ENCODE measurements at places on chromosomes 4 and X. TPM values are rescaled to one million over a fixed set of nuclear protein-coding genes. Genes with fewer than 3 reads are reported as not detected.

Gene TMPRSS11F
- total RNA-seq, result not detected

Gene FGF13
- total RNA-seq, result 1.9 TPM

Gene QDPR
- 14.8 TPM for total RNA-seq

Gene SYP
- total RNA-seq, result 2.8 TPM

Gene IL2RG
- not detected for total RNA-seq

Gene MUC7
- not detected for total RNA-seq

Gene NAP1L3
- total RNA-seq, result 7.5 TPM

Gene PPEF1
- 0.78 TPM for total RNA-seq

Gene MAP9
- total RNA-seq, result 4.5 TPM

GRCh38 chr4:16663307-16663706, 235.1 kb downstream of the LDB2 start:
- DNase-seq, result no peak
- no peak overlapping the region for H3K27ac ChIP-seq
- peaks cover 4% of the 10 kb centered on the region for H3K4me1 ChIP-seq

DNA sequence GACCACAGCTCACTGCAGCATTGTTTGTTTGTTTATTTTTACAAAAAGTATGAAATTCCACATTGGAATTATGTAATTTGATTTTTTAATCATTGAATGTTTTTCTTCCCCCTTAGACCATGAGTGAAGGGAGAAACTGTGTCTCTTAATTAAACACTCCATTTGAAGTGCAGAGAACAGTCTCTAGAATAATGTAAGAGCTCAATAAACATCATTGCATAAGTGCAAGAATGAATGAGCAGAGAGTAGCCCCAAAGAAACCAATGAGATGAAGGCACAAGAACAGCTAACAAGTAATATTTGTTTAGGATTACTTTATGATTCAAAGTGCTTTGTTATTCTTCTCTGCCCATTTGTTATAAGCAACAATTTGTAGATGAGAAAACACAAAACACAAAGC, 921.3 kb upstream of the LCORL start:
- no peaks in the 10 kb centered on the region for H3K36me3 ChIP-seq
- no peak overlapping the region for H3K4me3 ChIP-seq
- no peaks in the 10 kb centered on the region for H3K4me1 ChIP-seq
- no peaks in the 10 kb centered on the region for H3K27me3 ChIP-seq
- no peak for DNase-seq

DNA sequence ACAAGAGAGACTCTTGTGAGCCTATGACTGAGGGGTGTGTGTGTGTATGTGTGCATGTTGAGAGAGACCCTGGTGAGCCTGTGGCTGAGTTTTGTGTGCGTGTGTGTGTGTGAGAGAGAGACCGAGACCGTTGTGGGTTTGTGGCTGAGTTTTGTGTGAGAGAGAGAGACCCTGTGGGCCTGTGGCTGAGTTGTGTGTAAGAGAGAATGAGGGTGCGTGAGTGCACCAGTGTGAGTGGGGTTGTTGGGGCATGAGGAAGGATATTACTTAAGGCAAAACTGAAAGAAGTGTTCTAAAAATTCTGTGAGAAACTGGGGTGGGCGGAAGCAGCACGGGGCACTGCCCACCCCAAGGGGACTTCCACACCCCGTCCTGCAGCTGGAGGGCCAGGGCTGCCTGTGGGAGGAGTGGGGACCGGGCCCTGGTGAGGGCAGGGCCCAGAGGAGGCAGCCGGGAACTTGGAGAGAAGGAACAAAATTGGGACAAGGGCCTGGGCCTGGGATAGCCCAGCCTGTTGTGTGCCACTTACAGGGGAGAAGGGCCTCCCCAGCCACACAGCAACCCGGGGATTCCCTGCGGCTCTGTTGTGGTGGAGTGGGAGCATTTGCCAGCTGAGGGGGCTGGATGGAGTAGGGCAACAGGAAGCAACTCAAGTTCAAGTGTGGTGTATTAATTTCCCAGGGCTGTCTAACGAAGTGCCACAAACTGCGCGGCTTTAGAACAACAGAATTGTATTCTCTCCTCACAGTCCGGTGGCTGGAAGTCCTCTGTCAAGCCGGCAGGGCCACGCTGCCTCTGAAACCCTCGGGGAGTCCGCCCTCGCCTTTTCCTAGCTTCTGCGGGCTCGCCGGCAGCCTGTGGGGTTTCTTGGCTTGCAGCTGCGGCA, 22.1 kb downstream of the TMEM131L start:
- H3K4me3 ChIP-seq, result peak overlapping the region; percentile 33
- peak overlapping the region; percentile 82 for H3K27ac ChIP-seq
- DNase-seq, result no peak
- no peaks in the 10 kb centered on the region for H3K27me3 ChIP-seq
- H3K36me3 ChIP-seq, result no peaks in the 10 kb centered on the region
- no peaks in the 10 kb centered on the region for H3K4me1 ChIP-seq

GRCh38 chr4:90030202-90030601, 97.0 kb upstream of the CCSER1 start:
- no peaks in the 10 kb centered on the region for H3K27me3 ChIP-seq
- H3K4me3 ChIP-seq, result no peak overlapping the region
- no peaks in the 10 kb centered on the region for H3K36me3 ChIP-seq
- no peak overlapping the region for H3K27ac ChIP-seq
- DNase-seq, result no peak

- no peaks in the 10 kb centered on the region for H3K27me3 ChIP-seq
- H3K27ac ChIP-seq, result no peak overlapping the region
- no peak for DNase-seq
- H3K4me1 ChIP-seq, result no peaks in the 10 kb centered on the region
- peaks cover 21% of the 10 kb centered on the region for H3K36me3 ChIP-seq
Observed at GRCh38 chrX:54560411-54560810, 30.4 kb downstream of the GNL3L start.

DNA sequence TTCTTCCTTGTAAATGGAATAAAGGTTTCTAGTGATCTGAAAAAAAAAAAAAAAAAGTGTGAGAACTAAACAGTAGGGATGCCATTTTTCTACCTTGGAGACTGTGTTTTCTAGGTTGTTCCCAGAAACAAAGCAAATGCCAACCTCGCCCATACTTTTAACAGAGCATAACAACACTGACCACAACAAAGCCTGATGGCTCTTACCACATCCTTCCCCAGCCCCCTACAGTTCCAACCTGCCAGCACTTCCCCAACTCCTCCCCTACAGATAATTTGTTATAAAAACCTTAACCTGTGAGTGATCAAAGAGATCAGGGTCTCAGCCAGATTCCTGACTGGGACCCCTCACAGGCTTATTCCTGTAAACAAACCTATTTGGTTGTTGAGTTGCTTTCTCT, 940.0 kb downstream of the SH3BGRL start:
- H3K27me3 ChIP-seq, result no peaks in the 10 kb centered on the region
- H3K36me3 ChIP-seq, result no peaks in the 10 kb centered on the region
- DNase-seq, result no peak
- H3K27ac ChIP-seq, result no peak overlapping the region

GRCh38 chrX:13253223-13253622, 66.6 kb downstream of the ATXN3L start:
- H3K4me3 ChIP-seq, result no peak overlapping the region
- H3K36me3 ChIP-seq, result no peaks in the 10 kb centered on the region
- H3K4me1 ChIP-seq, result no peaks in the 10 kb centered on the region
- DNase-seq, result no peak

DNA sequence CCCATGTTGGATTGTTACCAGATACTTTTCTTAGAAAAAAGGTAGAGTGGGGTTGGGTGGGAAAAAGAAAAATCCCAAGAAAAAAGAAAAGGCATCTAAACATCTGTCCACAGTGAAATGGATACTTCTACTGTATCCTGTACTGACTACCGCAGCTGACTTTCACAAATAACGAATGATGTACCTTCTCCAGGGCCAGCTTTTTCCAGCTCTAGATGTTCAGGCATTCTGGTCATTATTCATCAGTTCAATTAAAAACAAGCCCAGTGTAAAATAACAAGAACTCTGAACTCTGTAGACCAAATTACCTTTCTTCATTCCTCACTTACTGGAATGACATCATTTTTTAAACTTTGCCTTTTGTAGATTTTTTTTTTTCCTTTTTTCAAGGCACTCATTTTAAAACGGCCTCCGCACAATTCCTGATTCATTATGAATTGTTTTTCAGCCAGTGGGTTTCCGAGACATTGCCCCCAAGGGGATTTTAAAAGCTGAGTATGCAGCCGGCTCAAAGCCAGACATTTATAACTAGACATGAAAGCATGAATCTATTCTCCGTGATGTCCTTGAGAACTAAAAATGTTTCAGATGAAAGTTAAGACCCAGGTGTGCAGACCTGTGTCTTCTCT, 113.5 kb downstream of the PRKX start:
- DNase-seq, result no peak
- H3K36me3 ChIP-seq, result no peaks in the 10 kb centered on the region
- no peaks in the 10 kb centered on the region for H3K27me3 ChIP-seq
- no peaks in the 10 kb centered on the region for H3K4me1 ChIP-seq
- H3K4me3 ChIP-seq, result no peak overlapping the region

DNA sequence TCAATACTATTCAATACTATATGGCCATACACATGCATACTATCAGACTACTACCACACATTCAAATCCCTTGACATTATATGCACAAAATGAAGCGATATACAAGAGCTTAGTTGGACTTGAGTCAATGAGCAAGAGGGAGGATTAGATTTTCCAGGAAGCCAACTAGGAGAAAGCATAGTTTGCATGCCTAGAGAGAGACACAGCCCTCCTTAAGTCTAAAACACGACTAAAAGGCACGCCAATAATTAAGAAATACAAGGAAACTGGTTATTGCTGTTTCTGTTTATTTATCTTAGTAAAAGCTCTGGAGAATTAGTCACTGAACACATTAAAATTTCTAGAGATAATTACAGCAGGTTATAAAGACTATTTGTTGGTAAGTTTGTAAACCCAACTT, 21.8 kb downstream of the MBNL3 start:
- no peaks in the 10 kb centered on the region for H3K4me1 ChIP-seq
- DNase-seq, result no peak
- H3K36me3 ChIP-seq, result no peaks in the 10 kb centered on the region
- H3K4me3 ChIP-seq, result no peak overlapping the region

DNA sequence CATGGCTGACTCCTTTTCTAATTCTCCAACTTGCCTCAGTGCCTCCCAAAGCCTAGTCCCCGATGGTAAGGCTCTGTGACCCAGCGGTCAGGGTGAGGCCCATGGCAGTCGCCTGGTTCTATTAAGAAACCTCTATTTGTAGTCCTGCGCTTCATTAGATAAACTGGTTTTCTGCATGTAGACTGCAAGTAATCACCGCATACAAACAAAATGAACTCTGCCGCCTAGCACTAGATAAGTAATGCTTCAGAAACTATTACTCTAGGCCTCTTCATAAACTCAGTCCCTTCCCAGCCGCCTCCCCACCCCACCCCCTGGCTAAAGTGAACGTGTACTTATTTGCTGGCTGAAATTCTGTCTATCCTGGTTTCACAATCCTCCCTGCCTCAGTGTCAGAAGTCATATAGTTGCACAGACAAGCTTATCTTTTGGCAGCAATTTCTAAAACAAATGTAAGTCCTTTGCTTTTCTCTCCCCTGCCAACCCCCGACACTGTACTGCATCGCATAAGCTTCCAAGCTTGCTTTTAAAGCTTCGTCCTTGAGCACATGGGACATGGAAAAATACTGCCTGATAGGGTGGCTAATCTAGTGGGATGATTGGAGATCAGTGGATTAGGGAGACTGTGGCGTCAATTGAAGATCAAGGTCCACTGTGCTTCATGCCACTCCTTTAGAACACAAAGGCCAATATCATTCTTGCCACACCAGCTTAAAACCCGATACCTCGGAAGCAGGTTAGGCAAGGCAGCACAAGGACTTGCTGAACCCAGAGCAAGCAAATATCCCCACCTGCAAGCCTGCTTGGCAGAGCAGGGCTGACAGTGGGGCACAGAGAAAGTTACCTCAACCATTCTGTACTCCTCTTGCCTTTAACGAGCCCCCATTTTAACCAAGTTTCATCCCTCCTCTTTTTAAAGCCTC, 125.8 kb downstream of the IRF2 start:
- H3K4me1 ChIP-seq, result no peaks in the 10 kb centered on the region
- no peak overlapping the region for H3K4me3 ChIP-seq
- no peaks in the 10 kb centered on the region for H3K27me3 ChIP-seq
- no peaks in the 10 kb centered on the region for H3K36me3 ChIP-seq
- peak overlapping the region; percentile 83 for H3K27ac ChIP-seq
- DNase-seq, result peak; percentile 80

DNA sequence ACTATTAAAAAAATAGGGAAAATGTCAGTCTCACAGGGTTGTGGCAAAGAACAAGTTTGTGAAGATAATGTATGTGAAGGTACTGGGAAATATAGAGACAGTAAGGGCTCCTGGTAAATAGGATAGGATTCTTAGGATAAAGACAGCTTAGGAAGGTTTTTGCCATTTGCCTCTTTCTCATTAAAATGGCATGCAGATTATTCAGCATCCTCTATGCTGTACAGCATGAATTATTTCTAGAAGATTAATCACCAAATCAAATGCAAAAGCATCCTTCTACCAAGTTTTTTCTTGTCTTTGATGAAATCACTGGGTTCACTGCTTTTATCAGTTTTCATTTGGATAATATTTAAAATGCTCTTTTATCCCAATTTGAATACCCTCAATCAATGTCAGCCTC, 142.8 kb downstream of the NDST3 start:
- H3K27ac ChIP-seq, result no peak overlapping the region
- no peaks in the 10 kb centered on the region for H3K4me1 ChIP-seq
- DNase-seq, result no peak

DNA sequence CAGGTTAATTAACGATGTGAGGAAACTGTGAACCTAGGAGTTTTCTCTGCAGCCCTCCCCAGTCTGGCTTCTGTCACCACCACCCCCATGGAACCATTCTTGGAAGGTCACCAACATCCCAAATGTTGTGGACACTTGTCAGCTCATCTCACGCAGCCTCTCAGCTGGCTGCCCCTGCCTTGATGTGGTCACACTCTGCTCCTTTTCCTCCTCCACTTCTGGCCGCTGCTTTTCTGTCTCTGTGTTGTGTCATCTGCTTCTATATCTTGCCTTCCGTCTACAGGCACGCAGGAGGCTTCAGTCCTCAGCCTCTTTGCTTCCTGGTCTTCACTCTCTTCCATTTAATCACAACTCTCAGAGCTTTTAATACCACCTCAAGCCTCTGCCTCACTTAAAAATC, 371.5 kb upstream of the SLIT2 start:
- H3K27ac ChIP-seq, result no peak overlapping the region
- DNase-seq, result no peak
- H3K4me3 ChIP-seq, result no peak overlapping the region

- H3K27me3 ChIP-seq, result no peaks in the 10 kb centered on the region
- H3K4me1 ChIP-seq, result no peaks in the 10 kb centered on the region
- H3K36me3 ChIP-seq, result no peaks in the 10 kb centered on the region
- DNase-seq, result no peak
Observed at GRCh38 chrX:75131973-75132627, 24.0 kb downstream of the ABCB7 start.

GRCh38 chr4:47643845-47644244, 158.8 kb downstream of the ATP10D start:
- no peaks in the 10 kb centered on the region for H3K27me3 ChIP-seq
- no peaks in the 10 kb centered on the region for H3K4me1 ChIP-seq
